Neural progenitor cell (in vitro differentiated cells): ENCODE measurements at places on chromosomes 16 and 17. TPM values are rescaled to one million over a fixed set of nuclear protein-coding genes. Genes with fewer than 3 reads are reported as not detected.

GRCh38 chr17:59858167-59858816 is 34.5 kb downstream of the TUBD1 start:
- no peak for DNase-seq

GRCh38 chr16:26642047-26642664 is 424.6 kb upstream of the C16orf82 start:
- peak; percentile 54 for DNase-seq

Gene EPOP
- 8.0 and 19.3 TPM in 2 replicates for total RNA-seq

GRCh38 chr17:62597920-62598319 is 29.6 kb upstream of the MRC2 start:
- DNase-seq: no peak

Gene SLC16A6
- total RNA-seq: 0.09 and 0.19 TPM in 2 replicates

- no peak for DNase-seq
Measured at GRCh38 chr17:77439189-77440018, 298.6 kb downstream of the SEC14L1 start.

Gene TLCD3B
- 2.4 and 9.0 TPM in 2 replicates for total RNA-seq

- DNase-seq: peak; percentile 87
Measured at GRCh38 chr17:35460354-35460851, 11.8 kb upstream of the SLFN13 start.

Gene STAT5A
- total RNA-seq: 6.7 and 10.0 TPM in 2 replicates

DNA sequence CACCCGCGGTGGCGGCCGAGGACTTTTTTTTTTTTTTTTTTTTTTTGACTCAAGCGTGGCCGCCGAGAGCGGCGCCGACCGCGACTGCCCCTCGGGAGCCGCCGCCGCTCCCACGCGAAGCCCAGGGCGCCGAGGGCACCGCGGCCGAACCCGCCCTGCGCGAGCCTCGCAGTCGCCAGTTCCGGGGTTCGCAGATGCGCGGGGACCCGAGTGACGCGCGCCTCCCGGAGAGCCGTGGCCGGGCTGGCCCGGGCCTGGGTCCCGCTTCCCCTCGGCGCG is 1.1 kb downstream of the METRNL start:
- DNase-seq: no peak

Gene LRRC75A
- 4.0 and 7.2 TPM in 2 replicates for total RNA-seq

GRCh38 chr17:59607817-59608403 is 11.8 kb upstream of the CLTC start:
- DNase-seq: peak; percentile 14

- DNase-seq: peak; percentile 73
Measured at GRCh38 chr16:47018223-47018891, 44.9 kb upstream of the DNAJA2 start.

Gene PRDM7
- total RNA-seq: not detected in 2 replicates

- DNase-seq: no peak
Measured at GRCh38 chr16:22352723-22353122, 21.7 kb downstream of the CDR2 start.

Gene CUEDC1
- total RNA-seq: 8.8 and 14.7 TPM in 2 replicates

GRCh38 chr17:20086416-20087076 is 77.4 kb downstream of the SPECC1 start:
- no peak for DNase-seq

GRCh38 chr17:17088086-17088485 is 45.8 kb downstream of the MPRIP start:
- DNase-seq: no peak

Gene MILR1
- not detected in 2 replicates for total RNA-seq
